Effector memory CD4-positive, alpha-beta T cell (primary cell): ENCODE measurements at places on chromosomes 13 and 19.

DNA sequence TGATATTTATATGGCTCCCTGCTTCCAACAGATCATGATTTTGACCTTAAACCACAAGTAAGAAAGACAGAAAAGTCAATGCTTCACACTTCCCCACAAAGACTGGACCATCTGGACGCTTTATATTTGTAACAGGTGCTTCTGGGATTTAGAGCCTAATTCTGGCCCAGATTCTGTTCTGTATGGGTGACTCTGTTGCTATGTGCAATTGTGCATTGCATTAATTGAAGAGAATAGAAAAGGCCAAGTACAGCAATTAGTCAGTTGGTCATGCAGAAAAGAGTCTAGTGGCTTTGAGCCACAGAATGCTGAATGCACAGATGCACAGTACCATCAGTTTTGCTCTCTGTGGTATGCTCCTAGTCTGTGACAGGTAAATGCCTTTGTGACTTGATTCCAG lies 657.4 kb upstream of the ATXN8OS start:
- DNase-seq = no peak

- DNase-seq = no peak
Measured at GRCh38 chr13:73390100-73390499, 331.3 kb downstream of the KLF5 start.

- no peak for DNase-seq
Measured at GRCh38 chr19:2315818-2316353, 7.9 kb upstream of the LINGO3 start.

DNA sequence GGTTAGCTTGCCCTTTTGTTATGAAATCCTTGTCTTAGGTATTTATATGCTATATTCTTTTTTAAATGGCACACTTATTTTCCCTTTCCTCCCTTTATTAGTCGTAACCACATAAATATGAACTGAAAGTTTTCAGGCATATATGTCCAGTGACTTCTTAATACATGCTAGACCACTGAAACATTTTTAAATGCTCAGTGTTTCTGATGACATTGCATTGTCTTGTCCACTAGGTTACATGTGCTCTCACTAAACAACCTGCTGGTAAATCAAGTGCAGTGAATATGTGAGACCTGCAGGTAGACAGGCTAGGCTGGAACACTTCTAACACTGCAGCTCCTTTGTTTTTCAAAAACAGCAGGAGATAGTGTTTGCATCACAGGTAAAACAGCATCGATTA lies 332.6 kb upstream of the DACH1 start:
- DNase-seq = no peak

GRCh38 chr19:37513397-37513796 lies 6.7 kb downstream of the ZNF793 start:
- DNase-seq = no peak
